CD4-positive, alpha-beta T cell treated with Interleukin-15 for 4 hours (primary cell): ENCODE measurements at places on chromosomes 7 and 10.

- DNase-seq, result no peak
These were observed 3.2 kb downstream of the BMS1 start for GRCh38 chr10:42785759-42786158.

GRCh38 chr7:112938863-112939573 is 147.6 kb downstream of the GPR85 start:
- no peak for DNase-seq

- DNase-seq, result no peak
These were observed 25.5 kb upstream of the ECHDC3 start for GRCh38 chr10:11716686-11717085.

- no peak for DNase-seq
These were observed 32.7 kb downstream of the DOCK4 start for GRCh38 chr7:112173568-112173905.

DNA sequence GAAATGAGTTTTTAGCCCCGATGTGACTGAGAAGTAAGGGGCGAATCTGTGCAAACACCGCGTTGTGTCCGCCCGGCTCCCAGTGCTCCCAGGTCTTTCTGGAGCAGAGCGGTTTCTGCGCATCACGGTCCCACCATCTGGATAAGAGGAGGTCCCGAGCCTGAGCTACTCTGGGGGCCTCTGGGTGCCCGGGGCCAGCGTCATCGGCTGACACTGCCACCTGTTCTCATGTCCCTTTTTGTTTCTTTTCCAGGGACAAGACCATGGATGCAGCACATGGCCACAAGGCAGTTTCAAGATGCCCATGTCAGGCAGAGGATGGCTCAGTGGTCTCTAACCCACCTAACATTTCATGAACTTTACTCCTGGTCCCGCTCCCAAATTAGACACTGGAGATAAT is 24.9 kb downstream of the KLF6 start:
- DNase-seq, result no peak

- no peak for DNase-seq
These were observed 125.4 kb downstream of the EVX1 start for GRCh38 chr7:27367933-27368549.

GRCh38 chr10:75103881-75104686 is 7.4 kb upstream of the SAMD8 start:
- DNase-seq, result no peak

- DNase-seq, result no peak
These were observed 17.4 kb downstream of the RBP3 start for GRCh38 chr10:47365431-47366180.

GRCh38 chr10:121311812-121312443 is 286.3 kb downstream of the FGFR2 start:
- DNase-seq, result no peak

GRCh38 chr10:75023074-75023473 is 88.4 kb upstream of the SAMD8 start:
- DNase-seq, result no peak

- no peak for DNase-seq
These were observed 680.2 kb downstream of the PCDH15 start for GRCh38 chr10:54120806-54121205.

GRCh38 chr10:112834751-112835181 is 115.3 kb upstream of the TCF7L2 start:
- DNase-seq, result no peak
